CD4-positive, alpha-beta memory T cell (primary cell): ENCODE measurements at places on chromosomes 1 and 21.

- H3K4me1 ChIP-seq: no peaks in the 10 kb centered on the region
- no peaks in the 10 kb centered on the region for H3K27me3 ChIP-seq
- H3K27ac ChIP-seq: no peak overlapping the region
- H3K4me3 ChIP-seq: no peak overlapping the region
These were observed 1.6 kb downstream of the ADAMTS5 start for GRCh38 chr21:26965040-26965906.

DNA sequence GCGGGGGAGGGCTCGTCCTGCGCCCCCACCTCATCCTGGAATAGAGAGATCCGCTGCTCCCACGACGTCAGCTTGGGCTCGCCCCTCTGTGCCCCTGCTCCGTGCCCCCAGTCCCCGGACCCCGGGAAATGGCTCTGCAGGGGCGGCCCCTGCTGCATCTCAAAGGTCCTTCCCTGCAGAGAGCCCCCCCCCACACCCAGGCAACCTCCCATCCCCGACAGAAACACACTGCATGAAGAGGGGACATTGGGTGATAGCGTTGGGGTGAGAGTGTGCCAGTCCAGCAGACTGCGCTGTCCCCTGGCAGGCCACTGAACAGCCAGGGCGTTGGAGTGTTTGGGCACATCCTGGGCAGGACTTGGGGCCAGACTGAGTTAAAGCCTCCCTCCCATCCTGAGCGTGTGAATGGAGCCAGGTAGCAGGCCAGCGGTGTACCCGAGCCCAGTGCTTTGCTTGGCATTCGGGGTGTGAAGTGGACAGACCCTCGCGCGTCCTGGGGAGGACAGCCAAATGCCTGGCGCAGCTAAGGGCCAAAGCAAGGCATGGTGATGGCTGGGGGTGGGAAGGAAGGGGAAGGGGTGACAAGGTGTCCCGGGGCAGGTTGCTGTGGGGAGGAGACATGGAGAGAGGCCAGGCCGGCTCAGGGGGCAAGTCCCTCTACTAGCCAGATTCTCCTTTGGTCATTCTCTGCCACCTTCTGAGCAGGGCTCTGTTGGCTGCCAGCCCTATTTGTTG, 633 bp upstream of the ETNK2 start:
- peaks cover 8% of the 10 kb centered on the region for H3K4me1 ChIP-seq
- DNase-seq: no peak
- H3K27me3 ChIP-seq: no peaks in the 10 kb centered on the region
- H3K4me3 ChIP-seq: no peak overlapping the region
- no peaks in the 10 kb centered on the region for H3K36me3 ChIP-seq

GRCh38 chr21:23837564-23837963, 1769.7 kb downstream of the MRPL39 start:
- no peak overlapping the region for H3K27ac ChIP-seq
- DNase-seq: no peak
- no peaks in the 10 kb centered on the region for H3K4me1 ChIP-seq
- H3K36me3 ChIP-seq: no peaks in the 10 kb centered on the region

DNA sequence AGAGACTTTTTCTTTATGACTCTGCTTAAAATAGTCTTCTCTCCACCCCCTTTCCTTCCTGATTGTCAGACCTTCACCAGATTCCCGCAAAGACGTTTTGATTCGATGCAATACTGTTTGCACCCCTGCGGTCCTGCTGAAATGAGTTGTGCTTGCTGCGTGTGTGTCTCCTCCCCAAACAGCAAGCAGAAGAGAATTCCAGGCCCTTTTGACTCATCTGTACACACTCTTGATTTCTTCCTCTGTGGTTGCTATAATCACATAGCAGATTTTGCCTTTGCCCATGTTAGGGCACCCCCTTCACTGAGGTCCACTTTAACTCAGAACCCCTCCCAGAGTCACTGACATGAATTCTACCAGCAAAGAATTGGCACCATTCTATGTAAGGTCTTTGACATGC, 136.5 kb downstream of the ZZZ3 start:
- no peaks in the 10 kb centered on the region for H3K4me1 ChIP-seq
- no peak for DNase-seq
- no peak overlapping the region for H3K4me3 ChIP-seq

DNA sequence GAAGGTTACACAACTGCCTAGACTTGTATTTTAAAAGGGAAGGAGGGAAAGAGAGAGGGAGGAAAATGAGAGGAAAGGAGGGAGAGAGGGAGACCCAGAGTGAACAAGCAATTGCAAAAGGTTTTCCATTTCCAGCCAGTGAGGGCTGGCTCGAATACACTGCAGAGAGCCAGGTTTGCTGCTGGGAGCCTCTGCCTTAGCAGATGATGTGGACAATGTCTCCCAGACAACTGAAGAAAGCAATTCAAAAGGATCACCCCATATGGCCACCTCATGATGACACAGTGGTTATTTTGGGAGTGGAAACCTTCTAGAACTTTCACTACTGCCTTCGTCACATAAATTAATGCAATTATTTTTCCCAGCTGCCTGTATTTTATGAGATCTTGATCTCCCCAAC, 86.4 kb downstream of the BCAR3 start:
- no peak for DNase-seq
- no peaks in the 10 kb centered on the region for H3K27me3 ChIP-seq
- H3K4me3 ChIP-seq: no peak overlapping the region
- no peak overlapping the region for H3K27ac ChIP-seq
- H3K4me1 ChIP-seq: peaks cover 6% of the 10 kb centered on the region
- H3K36me3 ChIP-seq: no peaks in the 10 kb centered on the region

DNA sequence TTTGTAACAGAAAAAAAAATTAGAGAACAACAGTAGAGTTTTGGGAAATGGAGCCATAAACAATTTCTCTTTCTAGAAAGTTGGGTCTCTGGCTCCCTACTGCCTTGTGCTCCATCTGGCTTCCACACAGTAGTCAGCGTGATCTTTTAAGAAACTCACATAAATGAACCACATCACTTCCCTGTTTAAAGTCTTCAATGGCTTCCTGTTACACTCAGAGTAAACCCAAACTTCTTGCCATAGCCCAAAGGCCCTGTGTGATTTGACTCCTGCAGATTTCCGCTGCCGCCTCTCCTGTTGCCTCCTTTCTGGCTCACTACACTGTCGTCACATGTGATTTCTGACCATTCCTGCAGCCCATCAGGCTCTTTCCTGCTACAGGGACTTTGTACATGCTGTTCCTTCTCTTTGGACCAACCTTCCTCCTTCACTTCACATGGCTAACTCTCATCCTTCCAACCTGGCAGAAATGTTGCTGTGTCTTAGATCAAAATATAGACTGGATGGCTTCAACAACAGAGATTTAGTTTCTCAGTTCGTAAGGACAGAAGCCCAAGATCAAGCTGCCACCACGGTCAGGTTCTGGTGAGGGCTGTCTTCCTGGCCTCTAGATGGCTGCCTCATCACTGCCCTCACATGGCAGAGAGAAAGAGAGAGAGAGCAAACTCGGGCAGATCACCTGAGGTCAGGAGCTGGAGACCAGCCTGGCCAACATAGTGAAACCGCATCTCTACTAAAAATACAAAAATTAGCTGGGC, 34.0 kb downstream of the OPRD1 start:
- no peaks in the 10 kb centered on the region for H3K4me1 ChIP-seq
- H3K4me3 ChIP-seq: no peak overlapping the region
- H3K27ac ChIP-seq: no peak overlapping the region
- no peak for DNase-seq
- no peaks in the 10 kb centered on the region for H3K27me3 ChIP-seq
- no peaks in the 10 kb centered on the region for H3K36me3 ChIP-seq

DNA sequence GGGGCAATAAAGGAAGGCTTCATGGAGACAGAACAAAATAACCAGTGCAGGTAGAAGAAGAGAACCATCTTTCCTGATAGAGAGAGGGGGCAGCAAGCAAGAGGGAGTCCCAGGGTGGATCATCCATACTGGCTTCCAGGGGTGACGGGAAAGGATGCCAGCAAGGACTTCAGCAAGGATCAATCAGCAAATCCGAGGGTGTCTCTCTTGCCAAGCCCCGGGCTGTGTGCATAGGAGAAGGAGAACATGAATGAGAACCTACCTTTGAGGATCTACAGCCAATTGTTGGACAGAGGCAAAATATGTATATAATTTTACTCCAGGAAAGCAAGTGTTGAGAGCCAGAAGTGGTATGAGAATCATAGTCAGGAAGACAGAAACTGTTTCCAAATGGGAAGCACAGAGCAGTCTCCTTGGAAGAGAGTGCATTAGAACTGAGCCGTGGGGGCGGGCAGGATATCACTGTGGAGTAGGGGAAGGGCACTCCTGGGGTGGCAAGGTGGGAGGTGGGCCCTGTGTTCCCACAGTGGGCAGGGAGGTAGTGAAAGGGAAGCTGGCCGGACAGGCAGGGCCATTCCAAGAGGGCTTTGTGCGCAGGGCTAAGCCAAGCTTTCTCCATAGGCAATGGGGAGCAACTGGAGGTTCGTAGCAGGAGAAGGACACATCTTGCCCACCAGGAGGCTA, 1.1 kb upstream of the S100A9 start:
- no peaks in the 10 kb centered on the region for H3K36me3 ChIP-seq
- peaks cover 18% of the 10 kb centered on the region for H3K4me1 ChIP-seq
- no peaks in the 10 kb centered on the region for H3K27me3 ChIP-seq
- H3K4me3 ChIP-seq: no peak overlapping the region

DNA sequence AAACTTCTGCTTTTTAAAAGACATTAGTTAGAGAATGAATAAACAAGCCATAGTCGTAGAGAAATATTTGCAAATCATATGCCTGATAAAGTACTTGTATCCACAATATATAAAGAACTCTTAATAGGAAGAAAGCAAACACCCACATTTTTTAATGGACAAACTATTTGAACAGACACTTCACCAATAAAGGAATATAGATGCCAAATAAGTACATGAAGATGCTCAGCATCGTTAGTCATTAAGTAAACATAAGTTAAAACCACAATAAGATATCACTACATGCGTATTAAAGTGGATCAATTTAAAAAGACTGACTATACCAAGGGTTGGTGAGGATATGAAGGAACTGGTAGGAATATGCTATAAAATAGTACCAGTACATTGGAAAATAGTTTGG, 142.3 kb upstream of the ZC3H11B start:
- no peak for DNase-seq
- no peak overlapping the region for H3K27ac ChIP-seq
- no peaks in the 10 kb centered on the region for H3K36me3 ChIP-seq
- H3K27me3 ChIP-seq: no peaks in the 10 kb centered on the region

DNA sequence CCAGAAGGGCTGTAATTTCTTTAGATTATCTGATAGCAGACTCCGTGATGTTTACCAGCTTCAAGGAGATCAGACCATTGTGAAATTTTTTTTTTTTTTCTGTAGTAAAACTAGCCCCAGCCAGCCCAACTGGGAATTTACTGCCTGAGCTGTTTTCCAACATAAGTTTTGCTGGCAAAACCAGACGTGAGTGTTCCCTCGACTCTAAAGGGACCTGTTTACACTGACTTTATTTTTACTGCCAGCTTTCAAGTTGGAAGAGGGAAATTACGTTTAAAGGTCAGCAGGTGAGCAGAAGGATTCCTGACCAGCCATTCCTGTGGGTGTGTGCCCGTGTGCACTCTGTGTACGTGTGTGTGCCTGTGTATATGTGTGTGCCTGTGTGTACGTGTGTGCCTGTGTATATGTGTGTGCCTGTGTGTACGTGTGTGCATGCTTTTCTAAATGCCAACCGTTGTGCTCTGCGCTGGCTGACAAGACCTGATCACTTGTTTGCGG, 374 bp downstream of the MAB21L3 start:
- no peak for DNase-seq
- no peak overlapping the region for H3K27ac ChIP-seq
- H3K27me3 ChIP-seq: no peaks in the 10 kb centered on the region
- no peaks in the 10 kb centered on the region for H3K36me3 ChIP-seq
- no peaks in the 10 kb centered on the region for H3K4me1 ChIP-seq
- no peak overlapping the region for H3K4me3 ChIP-seq

DNA sequence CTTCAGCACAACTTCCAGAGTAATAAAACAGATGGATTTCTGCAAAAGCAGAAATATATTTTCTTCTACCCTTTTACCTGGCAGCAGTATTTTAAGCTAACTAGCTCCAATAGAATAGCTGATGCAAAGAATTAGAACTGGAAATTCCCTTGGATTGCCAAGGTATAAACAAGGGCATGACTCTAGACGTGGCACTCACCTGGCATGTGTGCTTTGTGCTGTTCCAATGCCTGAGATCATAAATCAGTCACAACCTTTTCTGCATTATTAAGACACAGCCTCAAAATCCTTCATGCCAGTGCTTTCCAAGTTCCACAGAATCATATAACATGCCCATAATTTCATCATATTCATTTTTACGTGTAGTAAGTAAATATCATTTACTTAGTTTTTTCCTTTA, 1048.7 kb downstream of the ADGRL2 start:
- H3K36me3 ChIP-seq: no peaks in the 10 kb centered on the region
- H3K4me1 ChIP-seq: no peaks in the 10 kb centered on the region
- H3K4me3 ChIP-seq: no peak overlapping the region
- DNase-seq: no peak

DNA sequence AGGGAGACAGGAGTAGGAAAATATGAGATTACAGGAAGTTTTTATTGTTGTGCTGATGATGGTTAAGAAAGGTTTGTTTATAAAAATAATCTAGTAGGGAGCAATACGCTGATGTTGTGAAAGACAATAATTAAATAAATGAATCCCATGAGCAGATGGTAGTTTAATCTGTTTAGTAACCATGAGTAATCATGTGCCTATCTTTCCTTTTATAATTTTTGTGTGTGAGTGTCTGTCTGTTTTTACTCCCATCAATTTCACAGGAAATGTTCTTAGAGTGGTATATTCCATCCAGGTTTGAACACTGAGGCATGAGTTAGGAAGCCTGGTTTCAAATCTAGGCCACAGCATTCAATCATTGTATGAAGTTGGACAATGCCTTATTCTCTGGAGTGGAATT, 180.5 kb downstream of the OLFM3 start:
- DNase-seq: no peak
- H3K36me3 ChIP-seq: no peaks in the 10 kb centered on the region
- H3K27ac ChIP-seq: no peak overlapping the region
- no peaks in the 10 kb centered on the region for H3K27me3 ChIP-seq
- no peaks in the 10 kb centered on the region for H3K4me1 ChIP-seq
- no peak overlapping the region for H3K4me3 ChIP-seq

- no peak for DNase-seq
- H3K27me3 ChIP-seq: no peaks in the 10 kb centered on the region
- H3K27ac ChIP-seq: no peak overlapping the region
- no peaks in the 10 kb centered on the region for H3K36me3 ChIP-seq
- H3K4me1 ChIP-seq: no peaks in the 10 kb centered on the region
- H3K4me3 ChIP-seq: no peak overlapping the region
These were observed 21.6 kb upstream of the RASAL2 start for GRCh38 chr1:178072326-178072725.

- H3K27me3 ChIP-seq: no peaks in the 10 kb centered on the region
- DNase-seq: no peak
- H3K36me3 ChIP-seq: no peaks in the 10 kb centered on the region
- H3K4me1 ChIP-seq: no peaks in the 10 kb centered on the region
- H3K27ac ChIP-seq: no peak overlapping the region
These were observed 9.8 kb downstream of the FBXO42 start for GRCh38 chr1:16342331-16343062.

GRCh38 chr1:15965228-15965767, 10.6 kb downstream of the ZBTB17 start:
- peaks cover 15% of the 10 kb centered on the region for H3K36me3 ChIP-seq
- peak overlapping the region; percentile 32 for H3K27ac ChIP-seq
- H3K4me1 ChIP-seq: peaks cover 47% of the 10 kb centered on the region
- DNase-seq: no peak
